ENCODE measurements at places on chromosomes 5 and 9.
A peak's percentile ranks its signal among the peaks of the same experiment; 100 is the strongest.

DNA sequence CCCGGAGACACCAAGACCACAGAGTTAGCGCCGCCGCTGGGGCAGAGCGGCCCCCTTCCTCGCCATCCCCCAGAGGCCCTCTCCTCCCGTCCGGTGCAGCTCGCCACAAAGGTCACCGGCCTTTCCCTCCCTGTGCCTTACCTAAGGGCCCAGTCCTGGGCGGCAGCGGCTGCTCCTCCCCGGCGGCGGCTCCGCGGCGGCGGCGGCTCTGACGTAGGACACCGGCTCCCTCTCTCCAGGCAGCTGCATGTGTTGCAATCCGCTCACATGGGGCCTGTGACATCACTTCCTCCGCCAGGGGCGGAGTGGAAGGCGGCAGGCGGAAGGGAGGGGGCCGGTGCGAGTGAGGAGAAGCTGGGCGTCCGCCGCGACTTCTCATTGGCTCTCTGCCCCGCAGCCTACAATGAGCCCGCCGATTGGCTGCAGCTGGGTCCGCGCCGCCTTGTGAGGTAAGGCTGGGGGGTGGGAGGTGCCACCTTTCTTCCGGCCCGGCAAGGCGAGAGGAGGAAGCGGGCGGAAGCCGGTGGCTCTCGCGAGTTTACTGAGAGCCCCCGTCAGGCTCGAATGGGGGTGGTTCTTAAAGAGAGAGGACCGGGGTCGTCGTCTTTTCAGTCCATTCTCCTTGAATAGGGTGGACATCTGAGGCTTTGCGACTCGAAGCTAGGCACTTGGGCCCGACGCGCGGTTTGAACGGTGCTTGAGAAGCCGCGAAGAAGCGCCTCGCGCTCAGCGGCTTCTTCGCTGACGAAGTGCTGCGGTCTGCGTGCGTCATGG lies at the start of gene ETF1:
Gene ETF1, minus strand, starts transcription at position 281 of the 774 bp plus-strand sequence. CDS start 318 bp downstream, outside the sequence.
- DNase-seq = peak; percentile 100

DNA sequence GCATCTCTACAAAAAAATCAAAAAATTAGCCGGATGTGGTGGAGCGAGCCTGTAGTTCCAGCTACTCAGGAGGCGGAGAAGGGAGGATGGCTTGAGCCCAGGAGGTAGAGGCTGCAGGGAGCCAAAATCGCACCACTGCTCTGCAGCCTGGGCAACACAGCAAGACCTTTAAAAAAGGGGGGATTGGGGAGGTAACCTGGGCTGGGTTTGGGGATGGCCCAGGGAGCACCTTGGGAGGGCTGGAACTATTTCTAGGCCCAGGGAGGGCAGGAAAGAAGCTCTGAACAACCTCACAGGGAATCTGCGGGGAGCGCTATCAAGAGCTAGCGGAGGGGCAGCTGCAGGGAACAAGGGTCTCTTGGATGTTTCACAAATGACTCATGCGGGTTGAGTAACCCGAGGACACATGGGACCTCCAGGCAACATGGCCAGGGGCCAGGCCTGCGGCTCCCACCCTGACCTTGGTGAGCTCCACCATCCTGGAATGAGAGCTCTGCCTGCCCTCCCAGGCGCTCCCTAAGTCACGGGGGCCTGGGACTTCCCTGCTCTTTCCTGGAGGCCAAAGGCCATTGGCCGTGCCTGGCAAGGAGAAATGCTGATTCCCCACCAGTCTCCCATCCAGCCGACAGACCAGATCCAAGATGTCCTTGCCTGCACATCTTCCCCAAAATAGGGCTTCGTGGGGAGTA lies 23.4 kb downstream of the SARDH start:
- DNase-seq = no peak

GRCh38 chr9:124618476-124618875 lies 111.3 kb upstream of the NR5A1 start:
- DNase-seq = no peak

GRCh38 chr9:90140131-90140818 lies 502.3 kb downstream of the DIRAS2 start:
- DNase-seq = no peak

DNA sequence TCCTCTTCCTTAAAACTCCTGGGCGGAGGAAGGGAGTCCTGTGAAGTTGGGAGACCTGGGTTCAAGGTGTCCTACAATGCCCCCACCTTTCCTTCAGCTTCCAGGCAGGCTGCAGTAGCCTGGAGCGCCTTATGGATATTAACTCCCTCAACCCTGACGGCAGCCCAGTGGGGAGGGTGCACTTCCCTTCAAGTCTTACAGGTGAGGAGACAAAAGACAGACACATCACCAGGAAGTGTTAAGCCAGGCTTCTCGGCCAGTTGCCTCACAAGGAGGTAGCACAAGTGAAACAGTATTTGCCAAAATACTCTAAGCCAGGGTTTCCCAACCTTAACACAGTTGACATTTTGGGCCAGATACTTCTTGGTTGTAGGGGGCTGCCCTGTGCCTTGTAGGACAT lies 4.2 kb downstream of the TRIM7 start:
- no peak for DNase-seq

DNA sequence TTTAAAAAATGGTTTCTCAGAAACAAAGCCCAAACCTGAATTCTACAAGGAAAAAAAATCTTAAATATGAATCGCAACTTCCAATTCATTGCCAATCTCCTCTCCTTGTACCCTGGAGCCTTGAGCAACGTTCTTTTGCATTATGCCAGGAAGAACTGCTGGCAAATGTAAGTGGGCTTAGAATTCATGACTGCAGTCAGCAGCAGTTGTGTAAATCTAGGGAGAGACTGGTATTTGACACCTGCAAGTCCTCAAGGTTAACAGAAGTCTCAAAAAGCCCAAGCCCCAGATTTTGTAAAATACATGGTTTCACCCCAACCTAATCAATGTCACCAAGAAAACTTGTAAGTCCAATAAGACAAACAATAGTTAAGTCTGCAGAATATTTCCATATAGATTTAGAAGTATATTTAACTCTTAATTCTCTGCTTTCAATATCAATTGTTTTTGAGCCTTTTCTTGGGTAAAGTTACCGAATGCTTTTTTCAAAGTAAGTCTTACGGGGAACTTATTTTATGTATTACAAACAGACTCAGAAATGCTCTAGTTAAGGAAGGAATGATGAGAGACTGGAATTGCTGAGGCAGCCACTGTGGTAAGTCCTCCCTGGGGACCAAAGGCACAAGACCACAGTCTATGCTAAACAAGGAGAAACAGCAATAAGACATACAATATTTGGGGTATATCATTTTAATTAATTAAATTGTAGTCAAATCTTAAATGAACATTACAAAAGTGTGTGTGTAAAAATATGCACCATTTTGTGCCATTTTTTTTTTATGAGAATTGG lies 31.3 kb downstream of the ELL2 start:
- DNase-seq = no peak

- no peak for DNase-seq
Observed at GRCh38 chr9:4706971-4707622, 27.7 kb downstream of the CDC37L1 start.

DNA sequence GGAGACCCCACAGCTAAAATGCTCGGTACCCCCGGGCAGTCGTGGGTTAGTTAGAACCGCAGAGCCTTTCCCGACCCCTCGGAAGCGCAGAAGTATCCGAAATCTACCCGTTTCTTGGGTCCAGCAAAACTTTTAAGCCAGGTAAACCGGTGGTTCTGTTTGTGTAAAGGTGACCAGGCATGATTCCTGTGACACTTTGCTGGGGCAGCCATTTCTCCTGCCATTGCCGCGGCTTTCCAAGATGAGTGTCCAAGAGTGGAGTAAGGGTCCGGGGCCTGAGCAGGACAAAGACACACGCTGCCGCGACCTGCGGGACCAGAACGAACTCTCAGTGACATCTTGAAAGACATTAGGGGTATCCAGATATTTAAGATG lies 655 bp downstream of the MARVELD2 start:
- DNase-seq = no peak

DNA sequence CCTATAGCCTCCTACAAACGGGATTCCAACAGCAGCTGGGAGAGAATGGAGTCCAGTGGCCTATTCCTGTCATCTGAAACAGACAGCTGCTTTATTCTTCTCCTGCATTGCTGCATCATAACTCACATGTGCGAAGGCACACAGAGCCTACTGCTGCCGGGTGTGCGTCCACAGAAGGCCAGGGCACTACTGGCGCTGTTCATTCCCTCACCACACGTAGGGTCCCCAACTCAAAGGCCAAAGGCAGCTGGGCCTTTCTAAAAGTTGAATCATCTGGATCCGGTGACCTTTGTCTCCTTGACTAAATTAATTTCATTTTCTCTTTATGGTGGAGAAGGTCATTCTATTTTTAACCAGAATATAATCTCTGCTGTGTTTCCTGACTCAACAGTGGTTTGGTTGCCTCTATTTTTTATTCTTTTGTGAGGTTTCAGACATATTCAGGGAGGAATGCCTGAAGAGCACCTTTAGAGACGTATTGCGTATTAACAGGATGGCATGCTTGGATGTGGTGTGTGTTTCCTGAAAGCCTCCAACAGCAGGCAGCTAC lies 10.8 kb upstream of the SPATA24 start:
- DNase-seq = no peak

DNA sequence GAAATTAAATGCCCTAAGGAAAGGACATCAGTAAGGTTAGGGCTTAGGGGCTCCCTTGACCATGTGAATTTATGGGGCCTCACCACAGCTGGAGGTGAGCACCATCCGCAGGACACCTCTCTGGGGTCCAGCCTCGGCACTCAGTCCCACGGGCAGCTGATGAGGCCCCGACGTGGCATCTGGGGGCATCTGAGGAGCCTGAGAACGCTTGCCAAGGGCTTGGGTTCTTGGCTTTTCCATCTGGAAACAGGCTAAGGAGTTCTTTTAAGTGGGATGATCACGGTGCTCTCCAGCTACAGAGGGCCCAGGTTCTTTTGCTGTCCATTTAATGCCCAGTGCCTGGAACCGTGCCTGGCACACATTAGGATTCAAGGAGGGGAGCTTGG lies 3.6 kb downstream of the NKX2-5 start:
- DNase-seq = no peak

- no peak for DNase-seq
Observed at GRCh38 chr5:143985832-143986515, 174.0 kb downstream of the HMHB1 start.

DNA sequence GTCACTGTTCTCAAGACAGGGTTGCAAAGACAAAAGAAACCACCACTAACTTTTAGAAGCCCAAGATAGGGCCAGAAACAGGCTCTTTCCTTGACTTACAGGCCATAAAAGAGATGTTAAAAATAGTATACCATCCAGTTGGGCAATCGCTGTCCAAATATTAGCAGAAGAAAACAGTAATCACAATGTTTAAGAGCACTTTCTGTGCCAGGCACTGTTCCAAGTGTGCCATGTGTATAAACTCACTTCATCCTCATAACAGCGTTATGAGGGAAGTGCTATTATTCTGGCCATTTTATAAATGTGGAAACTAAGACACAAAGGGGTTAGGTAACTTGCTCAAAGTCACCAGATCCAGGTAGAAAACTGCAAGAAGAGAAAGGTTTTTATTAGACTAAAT lies 111.7 kb downstream of the KCNN2 start:
- DNase-seq = no peak

- no peak for DNase-seq
Observed at GRCh38 chr5:111645303-111645838, 111.6 kb downstream of the NREP start.

- DNase-seq = no peak
Observed at GRCh38 chr5:68012429-68012828, 203.1 kb upstream of the PIK3R1 start.

GRCh38 chr9:24118190-24118589 lies 292.1 kb upstream of the ELAVL2 start:
- DNase-seq = no peak

- no peak for DNase-seq
Observed at GRCh38 chr5:116273448-116274242, 188.8 kb downstream of the COMMD10 start.

- DNase-seq = no peak
Observed at GRCh38 chr5:150750469-150750868, 8.3 kb downstream of the DCTN4 start.

GRCh38 chr5:138876811-138877210 lies 1.7 kb upstream of the LRRTM2 start:
- no peak for DNase-seq

DNA sequence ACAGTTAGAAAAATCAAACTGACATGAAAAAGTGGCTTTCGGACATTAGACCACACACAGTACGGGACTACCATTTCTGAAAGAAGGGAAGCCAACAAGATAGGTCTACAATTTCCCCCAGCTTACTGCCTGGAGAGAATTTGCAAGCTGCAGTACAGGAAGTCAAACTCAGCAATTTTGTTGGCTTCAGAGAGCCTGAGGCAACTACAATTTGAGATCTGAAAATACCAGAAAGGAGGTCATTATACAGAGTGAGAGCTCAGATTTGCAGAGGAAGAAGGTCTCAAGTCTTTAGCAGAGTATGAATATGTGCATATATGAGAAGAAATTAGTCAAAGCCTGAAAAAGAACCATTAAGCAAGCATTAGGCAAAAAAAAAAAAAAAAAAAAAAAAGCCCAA lies 83.0 kb downstream of the OXCT1 start:
- no peak for DNase-seq

DNA sequence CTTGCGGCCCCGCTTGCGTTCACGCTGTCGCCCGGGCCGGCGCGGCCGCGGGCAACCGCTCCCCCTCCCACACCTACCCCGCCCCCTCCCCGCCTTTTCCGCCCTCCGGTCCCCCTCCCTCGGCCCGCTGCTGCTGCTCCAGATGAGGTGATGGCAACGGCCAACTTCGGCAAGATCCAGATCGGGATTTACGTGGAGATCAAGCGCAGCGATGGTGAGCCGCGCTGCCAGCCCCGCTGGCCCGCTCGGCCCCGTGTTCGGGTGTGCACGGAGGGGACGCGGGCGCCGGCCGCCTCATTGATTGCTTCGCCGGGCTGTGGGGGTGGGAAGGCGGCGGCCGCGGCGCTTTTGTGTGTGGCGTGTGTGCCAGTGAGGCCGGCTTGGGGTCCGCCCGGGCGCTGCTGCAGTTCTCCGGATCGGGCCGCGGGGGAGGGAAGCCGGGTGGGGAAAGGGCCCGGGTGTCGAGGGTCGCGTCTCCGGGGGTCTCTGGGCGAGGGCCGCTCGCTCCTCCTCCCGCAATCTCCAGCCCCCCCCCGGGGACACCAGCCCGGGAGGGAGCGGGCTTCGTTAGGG lies 403 bp downstream of the KIF2A start:
- DNase-seq = no peak

DNA sequence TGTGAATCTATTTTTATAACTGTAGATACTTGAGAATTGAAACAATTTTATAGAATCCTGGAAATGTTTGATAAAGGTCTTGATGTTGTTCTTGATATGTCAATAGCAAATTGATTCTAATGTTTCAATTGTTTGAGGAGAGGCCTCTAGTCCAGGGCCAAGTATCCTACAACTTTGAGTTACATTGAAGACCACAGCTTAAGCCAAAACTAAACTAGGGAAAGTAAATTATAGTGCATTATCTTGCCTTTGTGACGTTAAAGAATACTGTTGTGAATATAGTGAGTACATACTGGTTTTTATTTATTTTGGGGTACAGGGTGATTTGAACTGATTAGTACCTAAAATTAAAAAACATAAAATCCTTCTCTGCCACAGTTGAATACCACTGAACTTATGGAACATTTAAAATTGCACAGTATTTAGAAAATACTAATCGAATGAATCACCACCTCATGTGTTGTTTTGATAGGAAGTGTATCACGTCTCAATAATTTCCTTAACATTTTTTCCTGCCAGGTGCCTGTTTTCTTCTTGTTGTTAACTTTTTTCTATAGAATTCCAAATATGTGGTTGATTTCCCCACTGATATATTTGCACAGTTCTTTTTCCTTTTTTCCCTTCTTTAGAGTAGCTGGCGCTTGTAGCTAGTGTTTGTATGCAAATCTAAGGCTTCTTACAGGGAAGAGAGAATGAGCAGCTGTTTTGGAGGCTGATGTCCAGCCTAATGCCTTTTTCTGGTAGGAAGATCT lies 12.5 kb downstream of the ARHGEF28 start:
- no peak for DNase-seq

GRCh38 chr5:8333977-8334376 lies 465.0 kb downstream of the MTRR start:
- no peak for DNase-seq

- no peak for DNase-seq
Observed at GRCh38 chr9:137071282-137071681, 925 bp upstream of the SAPCD2 start.
